CD4-positive, alpha-beta T cell treated with Interleukin-12 subunit alpha and Interleukin-12 subunit beta, for 1 hour (primary cell): ENCODE measurements at places on chromosomes 2 and 18.

- no peak for DNase-seq
Observed at GRCh38 chr2:159013103-159013502, 44.7 kb downstream of the TANC1 start.

- peak; percentile 11 for DNase-seq
Observed at GRCh38 chr18:46291149-46291548, 187.0 kb downstream of the HAUS1 start.

DNA sequence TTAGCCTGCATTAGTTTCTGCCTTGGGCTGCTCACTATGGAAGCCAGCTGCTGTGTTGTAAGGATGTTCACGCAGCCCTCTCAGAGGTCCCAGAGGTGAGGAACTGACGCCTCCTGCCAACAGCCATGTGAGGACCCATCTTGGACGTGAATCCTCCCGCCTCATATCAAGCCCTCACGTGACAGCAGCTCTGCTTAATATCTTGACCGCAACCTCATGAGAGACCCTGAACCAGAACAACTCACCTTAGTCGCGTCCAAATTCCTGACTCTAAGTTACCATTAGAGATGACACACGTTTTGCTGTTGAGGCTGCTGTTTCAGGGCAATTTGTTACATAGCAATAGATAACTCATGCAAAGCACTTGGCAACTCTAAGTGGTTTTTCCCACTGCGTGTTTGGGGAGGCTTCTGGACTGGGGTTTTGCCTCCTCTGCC, 97.7 kb downstream of the TMEM17 start:
- no peak for DNase-seq

- no peak for DNase-seq
Observed at GRCh38 chr18:76530846-76531245, 35.8 kb upstream of the ZNF516 start.

GRCh38 chr2:33579227-33579626, 19.9 kb downstream of the FAM98A start:
- no peak for DNase-seq

GRCh38 chr2:140422759-140423158, 1642.6 kb upstream of the NXPH2 start:
- DNase-seq: no peak

GRCh38 chr2:42722320-42723190, 41.4 kb downstream of the OXER1 start:
- DNase-seq: peak; percentile 17

GRCh38 chr2:8475349-8476031, 206.4 kb upstream of the ID2 start:
- DNase-seq: peak; percentile 60

DNA sequence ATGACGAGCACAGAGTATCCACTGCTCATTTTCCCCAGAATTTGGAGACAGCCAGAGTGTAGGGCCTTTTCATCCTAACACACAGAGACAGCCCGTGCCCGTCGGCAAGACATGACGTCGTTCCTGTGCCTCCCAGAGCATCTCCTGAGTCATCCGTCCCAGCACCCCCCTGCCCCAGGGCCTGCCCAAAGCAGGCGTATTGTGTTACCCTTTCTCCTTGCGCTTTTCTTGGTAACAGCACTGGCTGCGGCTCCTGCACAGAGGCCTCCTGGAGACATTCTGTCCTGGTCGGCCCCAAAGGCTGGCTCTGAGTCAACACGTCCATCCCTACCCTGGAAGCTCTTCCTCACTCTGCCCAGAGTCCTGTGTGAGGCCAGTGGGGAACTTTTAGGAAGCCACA, 217.1 kb downstream of the KLHL29 start:
- no peak for DNase-seq

- no peak for DNase-seq
Observed at GRCh38 chr2:19158896-19159295, 199.5 kb downstream of the OSR1 start.

DNA sequence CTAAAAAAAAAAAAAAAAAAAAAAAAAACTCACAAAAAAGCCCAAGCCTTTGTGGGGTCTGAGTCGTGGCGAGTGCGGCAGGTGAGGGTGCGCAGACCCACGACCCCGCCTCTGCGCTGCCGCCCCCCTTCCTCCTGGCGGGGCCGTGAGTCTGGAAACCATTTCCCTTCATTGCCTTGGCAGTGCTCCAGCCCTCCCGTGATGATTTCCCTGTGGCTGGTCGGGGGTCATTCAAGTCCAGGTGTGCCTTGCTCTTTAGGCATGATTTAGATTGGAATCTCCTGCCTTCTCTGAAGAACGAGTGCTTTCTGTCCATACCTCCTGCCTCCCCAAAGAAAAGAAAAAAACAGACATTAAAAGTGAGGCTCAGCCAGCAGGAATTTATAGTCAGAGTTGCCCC, 161.8 kb downstream of the FAM210A start:
- DNase-seq: no peak

GRCh38 chr18:26312199-26312598, 86.0 kb downstream of the TAF4B start:
- no peak for DNase-seq

DNA sequence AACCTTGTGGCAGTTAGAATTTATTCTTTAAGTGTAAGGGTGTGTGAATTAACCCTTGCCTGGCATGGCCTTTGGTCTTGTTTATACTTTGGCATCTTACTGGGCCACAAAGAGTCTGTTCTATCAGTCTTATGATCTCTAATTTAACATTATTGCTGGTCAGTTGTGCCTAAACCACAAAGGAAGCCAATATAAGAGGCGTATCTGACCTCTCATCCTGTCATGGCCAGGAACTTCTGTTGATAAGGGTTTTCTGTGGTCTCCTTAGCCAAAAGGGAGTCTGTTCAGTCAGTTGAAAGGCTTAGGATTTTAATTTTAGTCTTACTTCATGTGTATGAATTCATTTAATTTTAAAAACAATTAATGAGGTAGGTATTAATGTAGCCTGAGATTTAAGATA, 127.2 kb downstream of the LRRTM4 start:
- DNase-seq: no peak

DNA sequence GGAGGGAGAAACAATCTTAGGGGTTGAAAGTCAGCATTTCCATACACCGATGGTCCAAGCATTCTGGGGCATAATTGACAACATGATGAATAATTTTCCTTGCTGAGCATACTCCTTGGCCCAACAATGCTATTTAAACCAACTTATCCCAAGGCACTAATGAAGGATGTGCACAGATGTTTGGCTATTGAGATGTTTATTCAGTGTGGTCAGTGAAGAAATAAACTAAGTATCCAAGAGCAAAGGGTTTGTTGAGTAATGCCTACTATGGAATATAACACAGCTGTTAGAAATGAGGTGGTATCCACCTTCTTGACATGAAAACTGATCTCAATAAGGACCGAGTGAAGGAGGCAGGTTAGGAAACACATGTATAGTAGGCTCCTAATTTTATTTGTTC, 53.9 kb upstream of the RAB6D start:
- DNase-seq: no peak

GRCh38 chr2:97931858-97932225, 63.9 kb downstream of the TMEM131 start:
- DNase-seq: no peak

DNA sequence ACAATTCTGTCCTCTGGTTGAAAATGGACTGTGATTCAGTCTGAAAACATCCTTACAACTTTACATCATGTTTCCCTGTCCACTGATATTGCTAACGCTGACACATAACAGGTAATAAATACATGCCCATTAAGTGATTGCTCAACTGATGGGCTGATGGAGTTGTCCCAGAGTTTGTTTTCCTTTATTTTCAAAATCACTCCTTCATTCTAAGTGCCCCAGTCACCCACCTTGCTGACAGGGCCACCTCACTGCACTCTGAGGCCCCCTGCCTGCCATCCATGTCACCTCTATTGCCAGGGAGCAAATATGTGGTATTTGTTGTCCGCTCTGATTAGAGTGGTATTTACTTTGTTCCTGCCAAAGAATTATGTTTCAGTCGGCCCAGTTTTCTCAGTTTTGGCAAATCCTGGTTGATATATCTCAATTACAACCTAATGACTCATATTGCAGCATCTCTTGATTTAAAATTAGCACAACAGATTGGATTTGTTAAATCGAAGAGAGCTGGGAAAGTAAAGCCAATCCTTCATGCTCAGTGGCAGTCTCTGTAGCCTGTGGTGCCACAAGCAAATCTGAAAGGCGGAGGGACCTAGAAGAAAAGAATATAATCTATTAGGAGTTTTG, 105.1 kb downstream of the RDH14 start:
- DNase-seq: no peak

DNA sequence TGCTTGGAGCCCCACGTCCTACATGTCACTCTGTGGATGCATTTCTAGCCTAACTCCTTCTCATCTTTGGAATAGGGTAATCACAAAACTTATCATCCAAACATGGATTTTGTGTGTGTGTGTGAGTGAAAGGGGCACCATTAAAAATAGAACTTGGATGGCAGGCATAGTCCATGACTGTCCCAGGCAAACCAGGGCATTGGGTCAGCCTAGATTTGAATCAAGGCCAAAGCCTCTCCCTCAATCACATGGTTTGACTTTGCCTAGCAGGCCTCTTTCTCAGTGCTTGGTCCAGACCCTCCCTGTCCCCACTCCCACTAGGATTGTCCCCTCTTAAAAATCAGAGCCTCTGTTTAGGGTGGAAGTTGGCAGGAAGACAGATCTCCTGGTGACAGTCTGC, 67.4 kb upstream of the BCL2L11 start:
- DNase-seq: no peak

DNA sequence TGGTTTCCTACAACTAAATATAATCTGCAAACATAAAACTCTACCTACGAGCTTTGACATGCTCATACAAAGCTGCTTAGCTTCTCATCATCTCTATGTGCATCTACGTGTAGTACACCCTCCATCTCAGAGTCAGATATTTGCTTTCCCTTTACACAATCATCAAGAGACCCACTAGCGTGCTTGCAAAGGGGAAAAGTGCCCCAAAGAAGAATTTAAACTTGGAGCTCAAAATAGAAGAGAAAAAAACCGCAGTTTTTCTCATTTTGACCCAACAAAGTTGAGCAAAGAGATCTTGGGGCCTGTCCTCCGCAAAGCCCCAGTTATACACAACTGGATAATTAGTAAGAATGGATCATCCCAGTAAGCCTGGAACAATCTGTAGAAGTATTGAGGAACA, 104.1 kb downstream of the PAX3 start:
- DNase-seq: no peak

DNA sequence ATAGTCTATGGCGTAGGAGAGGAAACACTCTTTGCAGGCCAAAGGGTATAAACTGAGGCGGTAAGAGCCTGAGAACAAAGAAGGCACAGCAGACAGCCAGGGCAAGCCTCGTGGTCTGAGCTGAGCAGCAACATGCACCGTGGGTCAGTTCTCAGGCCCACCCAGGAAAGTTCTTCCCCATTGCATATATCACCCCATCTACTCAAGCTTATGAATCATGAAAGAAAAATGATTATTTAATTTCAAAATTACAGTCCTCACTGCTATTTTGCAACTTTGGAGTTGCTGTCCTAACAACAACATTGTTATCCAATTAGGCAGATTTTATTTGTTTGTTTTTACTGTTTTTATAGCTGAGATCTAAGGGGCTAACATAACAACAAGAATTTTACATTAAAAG, 54.7 kb upstream of the RIOK3 start:
- no peak for DNase-seq

- DNase-seq: no peak
Observed at GRCh38 chr18:54378057-54378456, 20.4 kb downstream of the C18orf54 start.

DNA sequence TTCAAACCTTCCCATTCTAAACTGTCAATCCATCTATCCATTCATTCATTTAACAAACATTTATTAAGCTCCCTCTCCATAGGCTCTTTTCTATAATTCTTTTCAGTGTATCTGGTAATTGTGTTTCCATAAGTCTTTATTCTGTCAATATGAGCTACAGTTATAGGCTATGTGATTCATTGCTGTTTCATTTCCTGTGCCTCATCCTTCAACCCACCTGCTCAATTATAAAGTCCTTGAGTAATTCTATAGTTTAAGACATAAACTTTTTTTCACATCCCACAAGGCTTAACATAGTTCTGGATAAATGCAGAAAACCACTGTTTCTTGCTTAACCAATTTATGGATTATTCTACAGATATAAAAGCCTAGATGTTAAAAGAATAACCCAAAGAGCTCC, 84.2 kb upstream of the PIK3C3 start:
- DNase-seq: no peak

DNA sequence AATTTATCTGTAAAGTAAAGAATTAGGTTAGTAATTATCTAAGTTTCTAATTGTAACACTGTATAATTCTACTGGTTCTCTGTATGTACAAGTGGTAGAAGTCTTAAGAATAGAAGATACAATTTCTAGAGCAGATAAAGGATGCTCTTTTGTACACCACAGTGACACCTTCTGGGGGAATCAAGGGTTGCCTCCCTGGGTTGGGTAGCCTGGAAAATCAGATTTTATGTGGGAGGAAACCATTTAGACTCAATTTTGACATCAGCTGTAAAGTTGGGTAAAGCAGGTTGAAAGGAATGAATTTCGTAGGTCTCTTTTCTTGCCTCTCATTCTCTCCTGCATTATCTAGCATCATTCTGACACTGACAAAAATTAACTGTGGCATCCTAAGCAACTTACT, 354.8 kb downstream of the DCC start:
- DNase-seq: no peak

GRCh38 chr2:234630801-234631261, 133.9 kb upstream of the ARL4C start:
- DNase-seq: no peak

- no peak for DNase-seq
Observed at GRCh38 chr2:176156301-176156806, 753 bp upstream of the HOXD3 start.

DNA sequence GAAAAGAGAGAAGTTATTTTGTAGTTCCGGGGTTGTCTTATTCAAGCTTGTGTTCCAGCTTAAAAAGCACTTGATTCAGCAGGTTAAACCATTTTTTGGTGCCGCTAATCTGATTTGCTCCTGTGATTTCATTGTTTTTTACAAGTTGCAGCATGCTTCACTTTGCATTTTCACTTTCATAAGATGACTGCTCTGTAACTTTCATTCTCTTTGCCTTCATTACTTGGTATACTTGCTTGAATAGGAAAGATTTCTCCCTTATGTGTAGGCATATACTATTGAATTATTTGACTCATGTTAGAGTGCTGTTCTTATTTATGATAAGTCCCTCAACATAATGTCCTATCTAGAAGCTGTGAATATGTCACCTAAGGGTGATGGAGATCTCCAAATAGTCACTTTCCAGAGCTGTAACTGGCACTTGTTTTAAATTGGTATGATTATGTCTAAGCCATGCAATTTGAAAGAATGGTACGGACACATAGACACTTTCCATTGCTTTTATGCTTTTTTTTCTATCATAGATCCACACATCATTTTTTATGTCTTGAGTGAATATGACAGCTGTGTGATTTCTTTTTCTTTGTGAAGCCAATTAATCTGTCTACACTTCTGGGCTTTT, 254.5 kb downstream of the DSEL start:
- no peak for DNase-seq

- no peak for DNase-seq
Observed at GRCh38 chr2:38405917-38406596, 29.0 kb upstream of the ATL2 start.

DNA sequence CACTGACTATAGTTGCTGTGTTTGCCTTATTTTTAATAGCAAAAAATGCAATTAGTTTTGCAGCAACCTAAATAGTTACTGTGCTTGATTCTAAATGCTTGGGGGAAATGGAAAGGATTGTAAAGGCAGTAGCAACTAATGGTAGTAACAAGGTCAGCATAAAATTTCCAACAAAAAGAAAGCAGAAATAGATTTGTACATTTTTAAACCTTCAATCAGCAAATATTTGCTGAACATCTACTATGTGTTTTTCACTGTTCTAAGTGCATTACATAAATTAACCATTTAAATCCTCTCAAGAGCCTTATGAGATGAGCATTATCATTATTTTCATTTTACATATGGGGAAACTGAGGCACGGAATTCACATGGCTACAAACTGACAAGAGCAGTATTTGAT, 308.0 kb upstream of the UBE2E3 start:
- no peak for DNase-seq

GRCh38 chr2:218360453-218360852, 3.8 kb downstream of the CATIP start:
- no peak for DNase-seq
